Right cardiac atrium (tissue), 5 donors: ENCODE measurements at places on chromosomes 7 and 10. TPM values are rescaled to one million over a fixed set of nuclear protein-coding genes. Genes with fewer than 3 reads are reported as not detected.

DNA sequence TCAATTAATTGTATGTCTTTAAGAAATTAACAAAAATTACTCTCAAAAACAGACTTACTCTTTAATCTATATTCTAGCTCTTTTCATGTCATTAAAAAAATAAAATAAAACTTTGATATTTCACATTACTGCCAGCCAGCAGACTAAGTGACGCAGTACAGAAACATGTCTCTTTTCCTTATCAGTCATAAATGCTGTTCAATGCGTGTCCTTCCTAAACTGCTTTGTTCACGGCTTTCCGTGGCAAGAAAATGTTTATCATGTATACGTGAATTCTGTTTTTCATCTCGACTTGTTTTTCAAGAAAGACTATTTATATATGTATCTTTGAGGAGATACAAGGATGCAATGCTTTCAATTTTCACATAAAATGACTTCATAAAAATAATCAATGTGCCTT is 182.4 kb downstream of the DOCK4 start:
- DNase-seq = no peak

GRCh38 chr7:108415821-108416536 is 40.3 kb downstream of the NRCAM start:
- no peak for DNase-seq

DNA sequence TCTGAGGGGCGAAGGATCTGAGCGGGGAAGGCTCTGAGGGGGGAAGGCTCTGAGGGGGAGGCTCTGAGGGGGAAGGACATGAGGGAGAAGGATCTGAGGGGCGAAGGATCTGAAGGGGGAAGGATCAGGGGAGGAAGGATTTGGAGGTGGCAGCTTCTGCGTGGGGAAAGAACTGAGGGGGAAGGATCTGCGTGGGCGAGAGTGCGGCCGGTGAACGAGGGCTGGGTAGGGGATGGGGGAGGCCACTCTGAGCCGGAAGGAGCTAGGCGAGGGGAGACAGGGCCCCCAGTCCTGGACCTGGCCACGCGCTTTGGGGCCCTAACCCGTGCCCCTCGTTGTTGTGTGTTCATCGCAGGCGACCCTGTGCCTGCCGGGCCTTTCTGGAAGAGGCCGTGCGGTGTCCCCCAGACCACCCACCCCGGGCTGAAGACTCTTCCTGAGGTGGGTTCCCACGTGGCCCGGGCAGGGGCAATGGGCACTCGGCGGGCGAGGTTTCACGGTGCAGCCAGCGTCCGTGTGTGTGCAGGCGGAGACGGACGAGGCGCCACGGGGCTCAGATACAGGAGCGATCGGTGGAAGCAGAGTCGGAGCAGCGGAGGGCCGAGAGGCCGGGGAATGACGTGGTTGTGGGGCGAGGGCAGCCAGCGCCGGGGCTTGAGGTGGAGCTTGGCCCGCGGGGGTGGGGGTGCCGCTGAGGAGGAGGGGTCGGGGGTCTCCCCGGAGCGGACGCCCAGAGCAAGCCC is 2.0 kb downstream of the CALY start:
- DNase-seq = peak; percentile 51

GRCh38 chr10:94383530-94383929 is 18.8 kb upstream of the TBC1D12 start:
- DNase-seq = no peak

The HABP2 gene
- total RNA-seq = not detected

DNA sequence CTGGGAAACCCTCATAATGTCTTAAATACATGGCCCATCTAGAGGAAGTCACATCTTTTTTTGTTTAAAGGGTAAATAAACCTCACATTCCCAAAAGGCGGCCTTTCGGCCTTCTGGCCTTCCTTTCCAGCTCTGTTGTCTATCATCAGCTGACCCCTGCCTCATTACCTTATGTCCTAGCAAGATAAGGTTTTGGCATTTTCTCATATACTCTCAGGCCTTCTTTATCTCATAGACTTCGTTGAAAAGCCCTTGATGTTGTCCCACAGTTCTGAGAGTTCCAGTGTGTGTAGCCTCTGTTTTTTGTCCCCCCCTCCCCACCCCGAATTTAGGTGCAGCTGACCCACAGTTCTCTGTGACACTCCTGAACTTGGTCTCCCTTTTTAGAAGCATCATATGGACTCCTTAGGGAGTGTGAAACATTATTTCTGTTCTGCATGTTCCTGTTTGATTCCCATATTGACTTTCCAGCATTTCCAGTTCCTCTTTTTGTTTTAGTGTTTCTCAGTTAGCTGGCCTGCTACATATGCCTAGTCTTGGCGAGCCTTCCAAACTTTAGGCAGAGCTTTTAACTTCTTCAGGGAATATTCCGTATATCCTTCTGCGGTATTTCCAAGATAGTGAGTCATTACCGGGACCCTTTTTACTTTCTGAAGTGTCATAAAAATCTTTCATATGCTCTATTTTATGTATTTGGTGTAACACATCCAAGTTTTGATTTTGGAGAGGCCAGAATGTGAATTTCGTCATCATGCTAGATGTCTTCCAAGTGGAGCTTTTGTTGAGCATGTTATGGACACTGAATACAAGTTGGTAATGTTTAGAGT is 138.5 kb downstream of the LRRC4 start:
- DNase-seq = no peak
